ENCODE measurements at places on chromosomes 4 and X.

DNA sequence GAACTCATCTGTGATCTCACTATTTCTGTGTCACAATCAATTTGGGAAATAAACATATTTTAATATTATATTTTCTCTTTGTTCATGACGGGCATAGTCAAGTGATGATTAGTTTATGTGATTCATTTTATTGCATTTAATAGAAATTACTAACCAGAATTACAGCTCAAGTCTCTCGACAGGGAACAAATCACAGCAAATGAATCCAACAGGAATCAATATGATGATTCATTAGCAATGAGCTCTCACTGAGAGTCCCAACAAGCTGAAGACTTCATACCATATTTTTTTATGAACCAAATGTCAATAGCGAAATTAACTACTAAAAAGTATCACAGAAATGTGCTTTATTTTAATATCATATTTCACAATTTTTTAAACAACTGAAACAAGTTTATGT, 649.7 kb downstream of the GRID2 start:
- no peak for DNase-seq

GRCh38 chr4:16992566-16993225, 94.3 kb upstream of the LDB2 start:
- no peak for DNase-seq

- no peak for DNase-seq
Observed at GRCh38 chr4:70195425-70195824, at the start of gene ODAM. Gene ODAM, plus strand, starts transcription at chr4:70195725. Its CDS starts 819 bp downstream, at chr4:70196544.

GRCh38 chr4:162891788-162892707, 274.6 kb downstream of the NAF1 start:
- no peak for DNase-seq

DNA sequence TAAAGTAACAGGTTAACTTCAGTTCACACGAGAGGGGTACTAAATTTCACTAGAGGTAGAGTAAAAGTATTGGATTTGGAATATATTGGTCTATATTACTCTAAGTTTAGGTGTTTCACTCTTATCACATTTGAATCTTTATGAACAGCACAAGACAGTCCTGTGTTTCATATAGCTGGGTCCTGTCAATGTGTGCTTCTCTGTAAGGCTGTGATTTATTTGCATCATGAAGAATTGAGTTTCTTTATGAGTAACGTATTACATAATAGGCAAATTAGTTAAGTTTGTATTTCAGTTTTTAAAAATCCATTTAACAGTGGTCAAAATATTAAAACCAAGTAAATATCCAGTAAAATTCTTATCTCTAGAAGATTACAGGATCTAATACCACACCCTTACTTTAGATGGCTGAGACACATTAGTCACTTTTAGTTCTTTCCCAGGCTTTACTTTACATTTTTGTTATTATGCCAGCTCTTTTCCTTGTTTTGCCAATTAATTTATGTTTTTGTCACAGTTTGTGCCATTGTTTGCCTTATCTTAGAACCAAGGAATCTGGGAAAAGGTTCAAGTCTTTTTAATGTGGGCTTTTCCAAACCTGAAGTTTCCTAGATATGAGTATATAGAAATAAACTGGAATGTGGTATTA, 32.1 kb downstream of the NUDT6 start:
- no peak for DNase-seq

DNA sequence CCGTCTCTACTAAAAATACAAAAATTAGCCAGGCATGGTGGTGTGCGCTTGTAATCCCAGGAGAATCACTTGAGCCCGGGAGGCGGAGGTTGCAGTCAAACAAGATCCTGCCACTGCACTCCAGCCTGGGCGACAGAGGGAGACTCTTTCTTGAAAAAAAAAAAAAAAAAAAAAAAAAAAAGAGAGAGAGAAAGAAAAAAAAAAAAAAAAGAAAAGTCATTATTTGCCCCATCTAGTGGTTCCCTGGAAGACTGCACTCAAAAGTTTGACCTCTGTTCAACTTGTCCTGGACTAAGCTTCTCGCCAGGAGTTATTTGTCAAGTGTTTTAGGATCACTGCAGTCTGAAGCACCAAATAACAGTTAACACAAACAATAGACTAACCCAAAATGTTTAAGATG, 45.3 kb upstream of the KCTD8 start:
- no peak for DNase-seq

- DNase-seq = no peak
Observed at GRCh38 chrX:103100484-103100883, 7.5 kb upstream of the NXF3 start.

- DNase-seq = no peak
Observed at GRCh38 chr4:85939595-85939994, 420.3 kb downstream of the MAPK10 start.
